ENCODE measurements at places on chromosomes 2 and 18.

DNA sequence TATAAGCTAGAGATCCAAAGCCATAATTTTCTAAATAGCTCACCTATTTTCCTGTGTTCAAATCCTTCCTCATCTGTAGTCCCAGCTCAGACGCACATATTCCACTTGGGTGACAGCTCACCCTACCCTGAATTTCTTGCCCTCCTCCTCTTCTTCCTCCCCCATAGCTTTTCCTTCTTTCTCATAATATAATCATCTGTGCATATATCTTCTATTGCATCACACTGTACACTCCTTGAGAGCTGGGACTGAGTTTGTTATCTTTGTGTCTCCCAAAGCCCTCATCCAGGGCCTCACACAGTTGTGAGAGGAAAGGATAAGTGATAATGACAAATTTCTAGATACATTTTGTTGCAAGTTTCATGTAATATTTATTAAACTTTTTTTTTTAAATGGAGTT is 55.9 kb upstream of the RTN4 start:
- no peak for DNase-seq

GRCh38 chr18:77113361-77114151 is 19.0 kb downstream of the MBP start:
- no peak for DNase-seq

DNA sequence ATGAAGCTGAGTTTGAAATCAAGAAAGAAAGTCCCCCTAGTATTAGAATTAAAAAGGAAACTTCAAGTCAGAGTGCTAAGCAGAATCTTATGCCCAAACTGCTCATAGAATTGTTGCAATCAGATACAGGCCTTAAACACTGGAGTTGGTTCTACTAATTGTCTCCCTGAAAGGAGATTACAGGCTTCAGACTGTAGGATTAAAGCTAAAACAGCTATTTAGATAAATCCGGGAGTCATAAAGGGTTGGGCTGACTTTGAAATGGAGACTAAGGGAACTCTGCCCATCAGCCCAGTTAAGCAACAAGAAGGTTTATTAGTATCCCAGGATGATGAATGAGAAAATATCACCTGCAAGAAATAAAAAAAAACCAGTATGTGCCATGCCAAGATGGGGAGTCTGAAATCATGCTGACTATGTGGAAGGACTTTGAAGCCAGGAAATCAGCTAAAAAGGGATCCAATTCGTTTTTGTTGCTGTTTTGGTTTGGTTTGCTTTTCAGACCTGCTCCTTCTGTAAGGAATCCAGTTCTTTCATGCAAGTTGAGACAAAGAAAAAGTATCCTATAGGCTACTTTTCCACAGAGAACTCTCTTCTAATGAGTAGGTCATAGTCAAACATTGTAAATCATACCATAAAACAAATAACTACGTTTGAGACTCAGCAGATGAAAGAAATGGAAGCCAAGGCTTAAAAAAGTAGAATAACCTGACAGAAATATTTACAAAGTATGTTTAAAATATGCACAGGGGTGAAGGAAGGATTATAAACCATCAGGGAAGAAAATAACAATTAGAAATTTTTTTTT is 37.6 kb upstream of the MSTN start:
- DNase-seq = no peak

- DNase-seq = peak; percentile 69
Observed at GRCh38 chr2:57204364-57204763, 842.2 kb upstream of the VRK2 start.

GRCh38 chr18:57516056-57516455 is 70.4 kb downstream of the FECH start:
- DNase-seq = no peak

- DNase-seq = peak; percentile 67
Observed at GRCh38 chr2:206693399-206694137, 24.6 kb downstream of the DYTN start.

DNA sequence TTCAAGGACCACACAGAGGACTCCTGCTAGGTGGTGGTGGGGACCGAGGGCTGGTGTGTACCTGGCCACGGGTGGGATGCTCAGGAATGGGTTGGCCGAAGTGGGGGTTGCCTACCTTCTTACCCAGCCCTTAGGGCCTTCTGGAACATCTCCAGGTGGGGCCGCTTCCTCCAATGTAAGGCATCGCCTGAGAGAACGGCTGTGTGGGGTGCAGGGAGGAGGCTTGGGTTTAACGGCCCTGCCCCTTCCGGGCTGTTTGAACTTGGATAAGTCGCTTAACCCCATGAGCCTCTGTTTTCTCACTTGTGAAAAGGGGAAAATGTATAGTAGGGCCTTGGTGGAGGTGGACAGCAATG is 35.0 kb downstream of the EMILIN2 start:
- DNase-seq = no peak

GRCh38 chr18:46296656-46297055 is 192.5 kb downstream of the HAUS1 start:
- DNase-seq = no peak

GRCh38 chr18:48529796-48530195 is 9.0 kb upstream of the CTIF start:
- no peak for DNase-seq

DNA sequence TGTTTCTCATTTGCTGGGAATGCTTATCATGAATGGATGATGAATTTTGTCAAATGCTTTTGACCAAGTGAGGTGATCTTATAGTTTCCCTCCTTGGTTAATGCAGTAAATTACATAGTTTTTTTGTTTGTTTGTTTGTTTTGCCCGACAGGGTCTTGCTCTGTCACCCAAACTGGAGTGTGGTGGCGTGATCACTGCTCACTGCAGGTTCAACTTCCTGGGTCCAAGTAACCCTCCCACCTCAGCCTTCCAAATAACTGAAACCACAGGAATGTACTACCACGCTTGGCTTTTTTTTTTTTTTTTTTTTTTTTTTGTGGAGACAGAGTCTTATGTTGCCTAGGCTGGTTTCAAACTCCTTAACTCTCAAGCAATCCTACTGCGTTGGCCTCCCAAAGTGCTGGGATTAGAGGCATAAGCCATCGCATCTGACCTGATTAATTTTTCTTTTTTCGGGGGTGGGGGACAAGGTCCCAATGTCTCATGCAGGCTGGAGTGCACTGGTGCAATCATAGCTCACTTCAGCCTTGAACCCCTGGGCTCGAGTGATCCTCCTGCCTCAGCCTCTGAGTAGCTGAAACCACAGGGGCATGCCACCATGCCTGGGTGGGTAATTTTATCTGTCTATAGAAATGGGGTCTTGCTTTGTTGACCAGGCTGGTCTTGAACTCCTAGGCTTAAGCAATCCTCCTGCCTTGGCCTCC is 48.6 kb downstream of the SMAD2 start:
- no peak for DNase-seq

GRCh38 chr2:95074663-95075439 is 46.8 kb downstream of the MRPS5 start:
- no peak for DNase-seq

DNA sequence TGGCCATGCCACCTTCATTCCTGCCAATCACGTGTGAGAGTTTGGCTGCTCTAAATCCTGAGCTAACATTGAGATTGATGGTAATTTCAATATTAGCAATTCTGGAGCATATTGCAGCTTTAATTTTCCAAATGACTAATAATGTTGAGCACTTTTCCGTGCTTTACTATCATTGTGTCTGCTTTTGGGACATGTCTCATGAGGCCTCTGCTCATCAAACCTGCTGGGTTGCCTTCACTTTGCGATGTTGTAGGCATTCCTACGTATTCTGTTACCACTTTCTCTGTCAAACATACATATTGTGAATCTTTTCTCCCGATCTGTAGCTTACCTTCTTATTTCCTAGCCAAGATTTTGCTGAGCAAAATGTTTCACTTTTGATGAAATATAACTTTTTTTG is 466.6 kb downstream of the GALR1 start:
- no peak for DNase-seq

GRCh38 chr2:155689791-155690190 is 642.7 kb downstream of the NR4A2 start:
- no peak for DNase-seq

DNA sequence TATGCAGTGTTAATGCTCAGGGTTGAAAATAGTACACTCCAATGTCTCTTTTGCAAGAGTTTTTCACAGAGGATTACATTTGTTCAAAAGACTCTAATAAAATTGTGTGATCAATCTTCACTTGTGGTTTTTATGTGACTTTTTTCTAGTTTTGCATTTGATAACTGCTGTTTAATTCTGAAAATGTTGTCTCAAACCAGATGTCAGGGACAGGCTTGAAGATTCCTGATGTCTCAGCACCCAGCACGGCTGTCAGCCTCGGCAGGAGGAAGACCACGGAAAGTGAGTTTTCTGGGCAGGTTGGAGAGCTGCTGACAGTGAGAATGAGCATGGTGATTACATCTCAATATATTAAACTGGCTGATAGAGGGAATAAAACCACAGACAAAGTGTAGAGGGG is 9.1 kb downstream of the SOX11 start:
- DNase-seq = no peak

Measured in NCI-H1105 treated with DMSO at 0.1 percent for 48 hours (cell line).